CD4-positive, alpha-beta memory T cell (primary cell): ENCODE measurements at places on chromosomes 3 and 15. TPM values are rescaled to one million over a fixed set of nuclear protein-coding genes. Genes with fewer than 3 reads are reported as not detected.

TNFAIP8L3 gene
- polyA plus RNA-seq: not detected

SYNM gene
- 0.42 TPM for polyA plus RNA-seq

PEX11A gene
- polyA plus RNA-seq: 0.78 TPM

TRNT1 gene
- 23.2 TPM for polyA plus RNA-seq

LSMEM2 gene
- polyA plus RNA-seq: not detected

FYTTD1 gene
- polyA plus RNA-seq: 98.6 TPM

PLA2G4B gene
- polyA plus RNA-seq: 2.8 TPM
